ENCODE measurements at places on chromosomes 11 and 22. TPM values are rescaled to one million over a fixed set of nuclear protein-coding genes. Genes with fewer than 3 reads are reported as not detected.

The RRP7A gene
- polyA plus RNA-seq, result 26.5 TPM

DNA sequence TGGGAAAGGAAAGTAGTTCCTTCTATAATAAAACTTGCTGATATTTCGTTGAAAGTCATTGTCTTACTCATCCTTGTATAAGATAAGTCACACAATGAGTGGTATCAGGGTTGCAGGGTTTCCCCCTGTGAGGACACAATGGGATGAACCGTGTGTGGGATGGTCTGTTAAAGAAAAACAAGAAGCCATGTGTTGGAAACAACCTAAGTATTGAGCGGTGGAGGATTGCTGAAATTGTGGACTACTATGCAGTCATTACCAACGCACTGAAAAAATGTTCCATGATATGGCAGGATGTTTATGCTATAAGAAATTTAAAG, 28.6 kb downstream of the PTPRJ start:
- DNase-seq, result no peak

The ZNF70 gene
- 7.7 TPM for polyA plus RNA-seq

The MYBPC3 gene
- 0.14 TPM for polyA plus RNA-seq

DNA sequence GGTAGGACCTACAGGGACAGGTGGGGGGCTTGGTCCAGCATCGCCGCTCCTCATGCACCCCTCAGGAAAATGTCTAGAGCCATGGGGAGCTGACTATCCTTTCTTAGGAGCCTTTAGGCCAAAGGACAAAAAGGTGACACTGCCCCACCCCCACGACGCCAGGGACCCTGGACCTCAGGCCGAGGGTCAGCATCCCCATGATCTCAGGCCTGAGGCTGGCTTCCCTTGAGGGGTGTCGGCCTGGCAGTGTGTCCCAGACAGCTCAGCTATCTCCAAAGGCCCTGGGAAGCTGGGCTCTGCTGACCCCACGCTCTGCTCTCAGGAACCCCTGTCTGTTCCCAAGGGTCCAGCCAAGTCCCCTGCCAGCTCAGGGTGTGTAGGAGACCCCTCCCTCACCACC, 16.3 kb downstream of the MRGPRG start:
- no peak for DNase-seq

GRCh38 chr11:66713746-66714480, 15.1 kb downstream of the SPTBN2 start:
- DNase-seq, result no peak

Data from renal pelvis (tissue), 12 donors.